ENCODE measurements at places on chromosomes 7 and 10.

- peak; percentile 79 for DNase-seq
These were observed 7.1 kb upstream of the UNCX start for GRCh38 chr7:1225441-1226185.

DNA sequence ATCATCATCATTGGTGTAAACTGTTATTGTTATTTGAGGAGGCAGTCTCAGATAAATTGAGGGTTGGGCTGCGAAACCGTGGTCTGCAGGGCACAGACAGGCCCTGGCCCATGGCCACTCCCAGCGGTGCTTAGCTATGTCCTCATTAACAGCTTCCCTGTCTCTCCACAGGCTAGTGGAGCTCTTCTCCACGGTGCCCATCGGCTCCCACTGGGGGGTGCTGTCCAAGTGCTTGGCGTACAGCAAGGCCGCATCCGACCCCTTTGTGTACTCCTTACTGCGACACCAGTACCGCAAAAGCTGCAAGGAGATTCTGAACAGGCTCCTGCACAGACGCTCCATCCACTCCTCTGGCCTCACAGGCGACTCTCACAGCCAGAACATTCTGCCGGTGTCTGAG lies 21.6 kb downstream of the GPR26 start:
- no peak for DNase-seq

DNA sequence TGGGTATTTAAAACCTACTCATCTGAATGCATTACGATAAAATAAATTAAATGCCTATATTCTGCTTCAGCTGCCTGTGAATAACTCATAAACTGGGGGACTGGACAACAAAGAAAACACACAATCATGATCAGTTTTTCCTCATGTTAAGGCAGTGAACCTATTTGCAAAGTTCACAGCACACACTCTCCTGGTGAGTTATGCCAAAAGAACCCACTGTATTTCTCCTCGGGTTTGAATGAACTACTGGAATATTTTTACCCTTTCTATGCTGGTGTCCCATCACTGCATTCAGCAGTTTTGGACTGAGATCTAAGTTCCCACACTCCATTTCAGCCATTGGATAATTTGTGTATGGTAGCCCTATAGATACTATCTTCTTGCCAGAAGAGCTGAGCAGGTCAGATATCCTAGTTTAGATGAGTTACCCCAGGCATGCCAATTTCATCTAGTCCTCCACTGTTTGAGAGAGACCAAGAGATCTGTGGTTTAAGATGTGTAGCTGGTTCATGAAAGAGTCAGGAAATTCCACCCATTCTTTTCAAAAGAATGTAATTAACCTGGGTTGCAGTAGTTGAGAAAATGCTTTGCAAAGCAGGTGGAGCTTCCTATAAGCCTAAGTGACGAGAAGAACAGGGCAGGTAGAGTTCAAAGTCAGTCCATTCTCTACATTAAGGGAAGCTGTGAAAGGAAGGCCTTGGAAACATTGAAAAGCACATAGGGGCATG lies 101.7 kb downstream of the PLXDC2 start:
- no peak for DNase-seq

DNA sequence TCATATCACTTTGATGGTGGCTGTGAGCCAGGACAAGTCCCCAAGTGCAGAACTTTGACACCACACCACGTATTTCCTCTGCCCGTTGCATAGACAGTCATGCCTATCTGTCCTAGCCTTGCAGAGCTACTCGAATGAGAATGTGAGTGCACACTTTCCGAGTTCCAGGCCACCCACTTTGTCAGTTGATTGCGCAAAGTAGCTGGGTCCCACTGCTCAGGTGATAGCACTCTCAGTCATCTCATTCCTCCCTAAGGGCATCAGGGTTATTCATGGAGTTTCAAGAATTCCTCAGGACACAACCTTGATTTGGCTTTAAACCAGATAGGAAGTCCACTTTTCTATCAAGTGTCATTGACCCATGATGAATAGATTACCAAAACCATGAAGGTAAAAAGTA lies 19.3 kb downstream of the LSM5 start:
- no peak for DNase-seq

- no peak for DNase-seq
These were observed 25.8 kb downstream of the TACC2 start for GRCh38 chr10:122014652-122015248.

DNA sequence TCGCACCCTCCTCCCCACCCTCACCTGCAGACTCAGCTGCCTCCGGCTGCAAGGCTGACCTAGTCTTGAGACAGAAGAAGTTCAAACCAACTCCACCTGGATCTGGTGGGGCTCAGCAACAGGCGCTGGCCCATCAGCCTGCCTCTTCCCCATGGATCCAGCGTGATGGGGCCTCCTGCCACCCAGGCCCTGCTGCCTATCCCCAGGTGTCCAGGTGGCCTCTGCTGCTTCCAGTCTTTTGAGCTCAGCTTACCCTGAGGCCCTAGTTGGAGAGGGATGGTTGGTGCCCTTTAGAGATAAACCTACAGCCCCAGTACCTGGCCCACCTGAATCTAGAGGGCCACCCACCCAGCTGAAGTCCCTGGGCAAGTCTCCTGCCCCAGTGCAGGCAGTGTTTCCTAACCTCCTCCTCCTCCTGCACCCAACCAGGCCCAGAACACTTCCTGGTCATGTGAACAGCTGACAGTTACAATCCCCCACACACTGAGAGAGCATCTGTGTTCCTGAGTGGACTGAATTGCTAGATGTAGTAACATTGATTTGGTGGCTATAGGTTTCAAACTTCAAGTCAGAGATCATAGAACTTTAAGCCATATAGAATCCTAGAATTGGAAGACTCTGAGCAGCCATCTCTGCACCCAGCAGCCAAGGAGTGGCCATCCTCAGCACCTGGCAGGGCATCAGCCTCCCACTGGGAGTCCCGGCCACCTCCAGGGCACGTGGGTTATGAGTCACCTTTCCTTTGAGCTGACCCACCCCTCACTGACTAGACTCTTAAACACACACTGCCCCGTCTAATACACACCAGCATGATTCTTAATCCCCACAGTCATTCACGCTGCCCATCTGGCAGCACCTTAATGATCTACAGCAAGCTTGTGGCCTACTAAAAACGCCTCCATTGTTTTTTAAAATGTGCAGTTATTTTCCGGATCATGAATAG lies 51.9 kb downstream of the ALOX5 start:
- DNase-seq = no peak

DNA sequence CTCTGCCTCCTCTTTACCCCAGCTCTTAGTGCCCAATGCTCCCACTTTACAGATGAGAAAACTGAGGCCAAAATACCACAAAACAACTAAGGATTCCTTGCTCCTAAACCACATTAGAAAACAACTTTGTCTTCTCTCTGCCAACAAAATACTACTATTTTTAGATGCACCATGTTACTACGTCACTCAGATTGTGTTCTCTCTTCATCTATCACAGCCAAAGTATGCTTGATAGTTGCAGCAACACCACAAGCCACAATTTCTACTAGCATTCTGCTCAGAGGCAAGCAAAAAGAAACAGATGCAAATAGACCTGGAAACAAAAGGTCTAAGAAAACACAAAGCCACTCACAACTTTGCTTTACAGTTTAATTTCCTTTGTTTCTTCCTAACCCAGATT lies 3.3 kb upstream of the PDE1C start:
- DNase-seq = no peak

DNA sequence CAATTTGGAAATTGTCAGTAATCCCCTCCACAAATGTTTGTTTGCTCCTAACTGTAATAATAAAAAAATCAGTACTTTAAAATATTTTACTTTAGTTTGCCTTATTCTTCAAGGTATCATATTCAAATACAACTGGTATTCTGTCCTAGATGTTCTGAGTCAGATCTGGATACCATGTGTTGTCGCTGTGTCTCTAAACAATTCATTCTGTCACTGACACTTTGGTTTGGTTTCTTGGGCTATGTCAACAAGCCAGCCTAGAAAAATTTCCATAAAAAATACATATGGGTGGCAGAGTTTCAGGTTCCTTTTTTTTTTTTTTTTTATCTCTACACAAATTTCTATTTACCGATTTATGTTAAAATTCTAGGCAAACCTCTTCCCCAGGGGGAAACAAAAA lies 33.2 kb upstream of the SEMA3D start:
- no peak for DNase-seq

DNA sequence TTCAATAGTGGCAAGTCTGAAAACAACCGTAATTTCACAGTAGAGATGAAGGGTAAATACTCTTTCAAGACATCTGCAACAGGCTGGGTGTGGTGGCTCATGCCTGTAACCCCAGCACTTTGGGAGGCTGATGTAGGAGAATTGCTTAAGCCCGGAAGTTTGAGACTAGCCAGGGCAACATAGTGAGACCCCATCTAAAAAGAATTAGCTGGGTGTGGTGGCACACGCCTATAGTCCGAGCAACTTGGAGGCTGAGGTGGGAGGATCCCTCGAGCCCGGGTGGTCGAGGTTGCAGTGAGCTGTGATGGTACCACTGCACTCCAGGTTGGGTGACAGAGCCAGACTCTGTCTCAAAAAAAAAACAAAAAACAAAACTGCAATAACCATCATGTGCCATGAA lies 71.8 kb downstream of the PFKFB3 start:
- no peak for DNase-seq

All from AG08396 (cell line).